Ureter (tissue), 1 donor: ENCODE measurements at places on chromosomes 6 and 20. TPM values are rescaled to one million over a fixed set of nuclear protein-coding genes. Genes with fewer than 3 reads are reported as not detected.
A peak's percentile ranks its signal among the peaks of the same experiment; 100 is the strongest.

Gene FRK
- 11.5 TPM for total RNA-seq

GRCh38 chr6:19643287-19643686, 193.9 kb upstream of the ID4 start:
- DNase-seq: no peak

Gene MUC22
- not detected for total RNA-seq

DNA sequence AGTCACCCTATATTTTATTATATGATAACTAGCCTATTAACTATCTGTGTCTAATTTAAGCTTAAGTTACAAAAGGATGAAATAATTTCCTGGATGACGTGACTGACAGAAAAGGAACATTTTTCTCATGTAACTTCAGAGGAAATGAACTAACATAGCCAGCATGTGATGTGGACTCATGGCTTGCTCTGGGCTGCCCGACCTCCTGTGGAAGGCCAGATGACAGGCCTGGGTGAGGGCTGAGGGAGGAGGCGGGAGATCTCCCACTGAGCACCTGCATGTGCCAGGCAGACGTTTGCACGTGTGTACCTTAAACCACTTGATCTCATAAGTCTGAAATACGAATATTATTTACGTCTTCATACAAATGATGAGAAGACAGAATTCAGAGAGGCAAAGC, 321.1 kb downstream of the SYNE1 start:
- no peak for DNase-seq

DNA sequence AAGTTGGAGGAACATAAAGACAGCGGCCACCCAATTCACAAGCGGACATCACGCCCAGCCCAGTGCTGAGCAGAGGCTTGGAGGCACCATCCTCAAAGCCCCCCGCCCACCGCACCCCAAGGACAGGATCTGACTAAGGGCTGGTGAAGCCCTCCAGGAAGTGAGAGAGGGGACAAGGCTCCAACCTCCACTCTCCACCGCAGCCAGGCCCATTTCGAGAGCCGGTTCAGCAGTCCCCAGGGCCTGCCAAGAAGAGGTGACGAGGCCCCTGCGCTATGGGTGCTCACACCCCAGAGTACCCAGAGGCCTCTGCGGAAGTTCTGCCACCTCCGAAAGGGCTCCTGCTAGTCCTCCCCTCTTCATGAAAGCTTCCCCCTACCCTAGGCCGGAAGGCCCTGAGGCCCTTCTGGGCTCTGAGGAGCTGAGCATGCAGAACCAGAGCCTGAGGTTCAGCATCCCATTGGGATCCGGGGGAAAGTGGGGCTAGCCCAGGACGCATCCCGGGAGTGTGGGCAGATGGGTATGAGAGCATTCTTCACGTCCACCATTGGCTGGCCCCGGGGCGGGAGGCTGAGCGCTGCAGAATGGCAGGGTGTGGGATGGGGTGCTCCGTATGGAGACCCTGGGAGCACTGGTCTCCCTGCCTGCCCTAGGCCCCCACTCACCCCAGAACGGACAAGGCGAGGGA, 2.5 kb downstream of the GRM4 start:
- no peak for DNase-seq

- DNase-seq: no peak
Measured at GRCh38 chr20:10427060-10427692, 6.8 kb downstream of the MKKS start.

GRCh38 chr6:30158475-30159040, 2.5 kb downstream of the TRIM10 start:
- DNase-seq: no peak

DNA sequence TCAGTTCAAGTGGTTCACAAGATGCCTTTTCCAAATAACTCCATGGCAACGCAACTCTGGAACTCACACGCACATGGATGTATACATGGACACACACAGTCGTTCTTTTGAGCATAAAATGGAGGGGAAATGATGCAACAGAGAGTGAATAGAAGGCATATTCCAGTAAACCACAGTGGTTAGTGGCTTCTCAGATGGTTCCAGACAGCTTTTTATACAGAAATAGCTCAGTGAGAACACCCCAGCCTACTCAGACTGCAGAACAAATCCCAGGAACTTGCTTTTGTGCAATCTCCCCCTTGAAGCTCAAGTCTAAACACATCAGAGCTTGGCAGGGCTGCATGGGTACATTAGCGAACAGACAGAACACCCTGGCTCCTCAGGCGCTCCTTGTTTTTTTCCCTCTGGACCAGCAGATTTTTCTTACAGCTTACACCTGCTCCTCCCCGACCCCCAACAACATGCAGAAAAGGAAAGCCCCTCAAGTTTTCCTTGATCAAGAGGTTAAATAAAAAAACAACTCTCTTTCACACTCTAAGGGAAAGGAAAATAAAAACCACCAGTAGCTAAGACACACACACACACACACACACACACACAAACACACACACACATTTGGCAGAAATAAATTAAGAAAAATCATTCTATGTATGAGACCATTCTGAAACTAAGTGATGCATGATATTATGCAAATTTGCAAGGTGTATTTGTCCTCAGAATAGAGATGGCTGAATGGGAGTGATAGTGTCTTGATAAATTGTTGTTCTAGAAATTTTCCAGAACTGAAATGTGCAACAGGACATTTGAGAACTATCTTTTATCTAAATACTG, 51.2 kb upstream of the RANBP9 start:
- DNase-seq: no peak

Gene OPRM1
- not detected for total RNA-seq

DNA sequence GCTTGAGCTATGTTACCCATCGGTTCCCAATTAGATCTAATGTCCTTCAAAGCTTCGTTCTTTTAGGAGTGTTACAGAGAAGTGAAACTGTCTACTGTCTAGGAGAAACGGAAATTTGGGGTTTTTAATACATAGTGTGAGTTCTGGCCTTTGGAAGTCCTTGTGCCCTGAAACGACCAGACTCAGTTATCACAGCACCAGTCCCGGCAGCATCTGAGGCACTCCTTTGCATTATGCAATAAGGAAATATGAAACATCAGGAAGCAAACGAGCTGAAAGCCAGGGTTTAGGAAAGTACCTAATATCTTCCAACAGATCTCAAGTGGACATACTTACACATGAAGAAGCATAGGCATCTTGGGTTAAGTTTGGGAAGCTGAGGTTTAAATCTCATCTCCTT, 61.8 kb upstream of the ADGRF1 start:
- DNase-seq: no peak

Gene RNF5
- total RNA-seq: 44.4 TPM

GRCh38 chr20:61253640-61254511, 1.8 kb downstream of the CDH4 start:
- DNase-seq: no peak

Gene CLPSL2
- total RNA-seq: not detected

- no peak for DNase-seq
Measured at GRCh38 chr20:35952480-35953386, 1.6 kb downstream of the SCAND1 start.

DNA sequence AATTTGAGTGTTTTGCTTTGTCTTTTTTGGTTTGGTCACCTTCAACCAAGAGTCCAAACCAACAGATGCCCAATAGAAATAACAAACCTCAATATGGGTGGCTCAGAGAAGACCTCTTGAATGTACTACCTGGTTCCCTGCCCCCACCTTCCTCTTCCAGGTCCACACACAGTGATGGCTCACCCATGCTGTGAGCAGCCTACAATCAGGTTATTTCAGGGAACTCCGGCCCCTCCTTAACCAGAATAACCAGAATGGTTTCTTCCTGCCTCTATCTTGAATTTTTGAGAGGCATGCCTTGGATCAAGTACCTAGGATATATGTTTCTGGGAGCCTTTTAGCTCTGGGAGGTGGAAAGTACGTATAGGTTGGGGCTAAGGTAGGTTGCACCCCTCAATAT, 327.1 kb upstream of the PRDM1 start:
- peak; percentile 58 for DNase-seq

- peak; percentile 10 for DNase-seq
Measured at GRCh38 chr6:2680264-2680922, 70.3 kb downstream of the MYLK4 start.
